ENCODE measurements at places on chromosomes 12 and 14.
A peak's percentile ranks its signal among the peaks of the same experiment; 100 is the strongest.

DNA sequence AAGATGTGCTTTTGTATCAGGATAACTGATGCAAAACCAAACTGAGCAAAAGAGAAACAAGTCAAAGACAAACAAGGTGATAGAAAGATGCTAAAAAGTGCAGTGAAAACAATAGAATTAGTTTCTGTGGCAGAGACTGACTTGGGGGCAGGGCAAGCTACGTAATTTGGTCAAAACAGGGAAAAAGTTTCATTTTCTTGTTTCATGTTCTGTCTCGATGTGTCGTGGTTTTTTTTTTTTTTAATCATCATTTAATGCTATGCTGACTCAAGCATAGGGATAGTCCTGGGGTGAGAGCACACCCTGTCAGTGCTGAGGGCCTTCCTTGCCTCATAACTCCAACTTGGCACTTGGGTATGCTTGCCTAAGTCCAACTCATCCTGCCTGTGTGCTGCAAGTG is 144.1 kb upstream of the PTPRQ start:
- no peak for DNase-seq

DNA sequence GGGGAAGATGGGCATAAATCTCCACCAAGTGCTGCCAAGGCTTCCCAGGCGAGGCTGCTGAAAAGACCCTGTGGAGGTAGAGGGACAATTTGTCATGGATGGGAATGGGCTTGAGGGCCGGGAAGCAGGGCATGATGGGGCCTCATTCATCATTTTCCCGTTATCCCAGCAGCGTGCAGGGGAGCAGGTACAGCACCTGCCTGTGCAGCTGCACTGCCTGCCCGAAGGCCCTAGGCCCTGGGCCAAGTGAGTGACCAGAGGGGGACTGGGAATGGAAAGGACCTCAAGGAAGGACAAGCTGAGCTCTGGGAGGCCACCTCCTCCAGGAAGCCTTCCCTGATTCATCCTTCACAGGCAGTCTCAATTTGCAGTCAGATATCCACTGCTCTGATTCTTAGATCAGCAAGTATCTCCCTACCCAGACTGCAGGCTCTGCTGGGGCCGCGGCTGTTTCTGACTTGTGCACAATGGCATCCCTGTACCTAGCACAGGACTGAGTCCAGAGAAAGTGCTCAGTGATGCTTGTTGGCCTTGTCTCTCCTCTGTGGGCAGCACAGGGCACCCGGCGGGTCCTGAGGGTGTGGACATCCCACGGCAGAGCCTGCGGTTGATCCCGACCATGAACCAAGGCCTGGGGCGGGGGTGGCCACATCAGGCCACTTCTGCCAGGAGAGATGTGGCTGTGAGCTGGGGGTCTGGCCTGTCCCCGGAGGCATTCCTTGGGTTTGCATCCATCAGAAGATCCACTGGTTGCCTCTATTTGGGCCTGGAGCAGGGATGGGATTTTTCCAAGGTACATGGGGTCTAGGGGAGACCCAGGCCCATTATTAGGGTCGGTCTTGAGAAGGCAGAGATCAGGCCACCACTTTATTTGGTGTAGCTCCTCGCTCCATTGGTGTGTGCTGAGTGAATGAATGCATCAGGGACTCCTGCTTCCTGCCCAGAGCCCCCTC is 167.3 kb upstream of the RTL1 start:
- DNase-seq: no peak

GRCh38 chr14:69803753-69804152 is 6.7 kb upstream of the SLC10A1 start:
- no peak for DNase-seq

DNA sequence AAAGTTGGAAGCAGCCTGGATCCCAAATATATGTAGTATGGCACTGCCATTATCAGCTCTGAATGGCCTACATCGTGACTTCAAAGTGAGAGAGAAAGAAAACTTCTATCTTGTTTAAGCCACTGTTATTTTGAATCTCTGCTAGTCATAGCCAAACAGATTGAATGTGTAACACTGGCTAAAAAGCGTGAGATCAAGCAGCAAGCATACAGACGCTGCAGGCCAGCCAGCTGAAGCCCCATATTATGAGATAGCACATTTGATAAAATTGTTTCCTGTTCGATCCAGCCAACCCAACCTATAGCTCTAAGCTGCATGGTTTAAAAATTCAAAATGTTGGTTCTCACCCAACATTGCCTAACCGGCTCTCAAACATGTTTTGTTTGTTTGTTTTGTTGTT is 95.0 kb downstream of the DUSP6 start:
- DNase-seq: no peak

- DNase-seq: no peak
Measured at GRCh38 chr12:4133636-4134447, 139.7 kb upstream of the CCND2 start.

DNA sequence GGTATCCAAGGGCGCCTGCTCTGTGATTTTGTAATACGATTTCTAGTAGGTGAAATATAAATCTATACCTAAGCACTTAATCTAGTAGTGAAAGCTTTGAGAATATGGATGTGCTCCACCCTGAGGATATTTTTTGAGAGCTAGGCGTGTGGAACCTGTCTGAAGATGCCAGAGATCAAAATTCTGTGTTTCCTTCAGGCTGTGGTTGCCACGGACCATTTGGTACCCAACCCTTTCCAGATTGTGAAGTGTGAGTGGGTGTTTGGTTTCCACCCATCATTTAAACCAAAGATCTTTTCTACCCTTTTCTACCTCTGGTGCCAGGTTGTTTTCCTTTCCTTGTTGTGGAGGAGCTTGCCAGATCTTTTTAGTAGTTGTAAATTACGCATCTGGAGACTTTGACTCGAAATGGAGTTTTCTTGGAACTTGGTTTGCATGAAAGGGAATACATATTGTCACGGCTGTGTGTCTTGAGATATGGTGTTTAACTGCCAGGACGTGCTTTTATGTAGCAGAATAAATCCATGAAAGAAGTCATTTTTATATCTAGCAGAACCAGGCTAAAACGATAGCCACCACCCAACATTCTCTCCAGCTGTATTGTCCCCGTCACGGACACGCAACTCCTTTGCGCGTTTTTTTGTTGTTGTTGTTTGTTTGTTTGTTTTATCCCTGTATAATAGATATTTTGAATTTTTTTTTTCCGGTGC is 2.2 kb downstream of the LRFN5 start:
- DNase-seq: no peak

GRCh38 chr12:128079446-128079845 is 187.5 kb upstream of the TMEM132C start:
- DNase-seq: no peak

DNA sequence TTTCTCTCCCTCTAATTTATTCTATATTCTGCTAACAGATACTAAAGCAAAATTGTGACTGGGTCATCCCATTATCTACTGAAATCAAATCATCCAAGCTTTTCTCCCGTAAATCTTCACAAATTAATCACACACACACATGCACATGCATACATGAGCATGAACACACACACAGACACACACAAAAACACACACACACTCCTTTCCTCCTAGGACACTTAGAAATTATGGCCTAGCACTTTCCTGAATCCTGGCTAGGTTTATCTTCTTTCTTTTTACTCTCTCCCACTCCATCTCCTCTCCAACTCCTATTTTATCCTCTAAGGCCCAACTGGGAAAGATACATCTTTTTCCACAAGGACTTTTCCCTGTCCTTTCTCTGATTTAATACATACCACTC is 255.6 kb upstream of the G2E3 start:
- no peak for DNase-seq

- no peak for DNase-seq
Measured at GRCh38 chr14:99571303-99571986, 32.6 kb downstream of the CCDC85C start.

- DNase-seq: no peak
Measured at GRCh38 chr14:64459405-64460136, 5.7 kb upstream of the AKAP5 start.

DNA sequence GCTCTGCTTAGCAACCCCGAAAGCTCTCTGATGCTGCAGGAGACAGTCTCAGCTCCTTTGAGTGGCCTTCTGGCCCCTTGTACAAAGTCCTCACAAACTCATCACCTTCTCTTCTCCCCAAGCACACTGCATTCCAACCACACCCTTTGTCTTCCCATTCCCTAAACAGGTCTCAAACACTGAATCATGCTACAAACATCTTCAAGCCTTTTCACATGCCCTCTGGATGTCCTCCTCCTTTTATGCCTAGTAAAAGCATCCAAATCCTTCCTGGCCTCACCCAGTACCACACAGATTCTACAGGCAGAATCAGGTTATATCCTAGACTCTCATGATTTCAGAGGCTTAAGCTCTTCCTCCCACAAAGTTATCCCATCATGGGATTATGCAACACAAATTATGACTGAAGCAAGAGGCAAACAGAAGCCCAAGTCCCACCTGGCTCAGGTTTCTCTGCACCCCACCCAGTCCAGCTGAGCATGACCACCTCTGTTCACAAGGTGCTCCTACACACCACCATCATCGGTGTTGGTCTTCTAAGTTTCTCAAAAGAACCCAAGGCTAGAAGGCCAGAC is 61.4 kb upstream of the PCED1B start:
- DNase-seq: no peak

DNA sequence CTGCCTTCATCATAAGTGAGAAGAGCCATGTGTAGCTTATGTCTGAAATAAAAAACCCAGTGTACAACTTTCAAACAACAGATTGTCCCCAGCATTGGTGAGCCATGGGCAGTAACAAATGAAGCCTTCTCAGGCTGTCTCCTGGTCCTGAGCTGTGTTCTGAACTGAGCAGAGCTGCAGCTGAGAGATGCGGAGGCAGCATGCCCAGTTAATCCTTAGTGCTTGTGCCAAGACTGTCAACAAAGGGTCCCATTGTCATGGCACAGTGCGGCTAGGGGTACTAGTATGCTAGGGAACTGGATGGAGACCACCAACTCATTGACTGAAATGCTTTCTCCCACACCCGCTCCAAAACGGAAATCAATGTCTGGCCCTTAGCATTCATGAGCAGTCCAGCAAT is 154.3 kb downstream of the RMST start:
- no peak for DNase-seq

GRCh38 chr14:61438860-61439765 is 117.7 kb downstream of the PRKCH start:
- peak; percentile 82 for DNase-seq

DNA sequence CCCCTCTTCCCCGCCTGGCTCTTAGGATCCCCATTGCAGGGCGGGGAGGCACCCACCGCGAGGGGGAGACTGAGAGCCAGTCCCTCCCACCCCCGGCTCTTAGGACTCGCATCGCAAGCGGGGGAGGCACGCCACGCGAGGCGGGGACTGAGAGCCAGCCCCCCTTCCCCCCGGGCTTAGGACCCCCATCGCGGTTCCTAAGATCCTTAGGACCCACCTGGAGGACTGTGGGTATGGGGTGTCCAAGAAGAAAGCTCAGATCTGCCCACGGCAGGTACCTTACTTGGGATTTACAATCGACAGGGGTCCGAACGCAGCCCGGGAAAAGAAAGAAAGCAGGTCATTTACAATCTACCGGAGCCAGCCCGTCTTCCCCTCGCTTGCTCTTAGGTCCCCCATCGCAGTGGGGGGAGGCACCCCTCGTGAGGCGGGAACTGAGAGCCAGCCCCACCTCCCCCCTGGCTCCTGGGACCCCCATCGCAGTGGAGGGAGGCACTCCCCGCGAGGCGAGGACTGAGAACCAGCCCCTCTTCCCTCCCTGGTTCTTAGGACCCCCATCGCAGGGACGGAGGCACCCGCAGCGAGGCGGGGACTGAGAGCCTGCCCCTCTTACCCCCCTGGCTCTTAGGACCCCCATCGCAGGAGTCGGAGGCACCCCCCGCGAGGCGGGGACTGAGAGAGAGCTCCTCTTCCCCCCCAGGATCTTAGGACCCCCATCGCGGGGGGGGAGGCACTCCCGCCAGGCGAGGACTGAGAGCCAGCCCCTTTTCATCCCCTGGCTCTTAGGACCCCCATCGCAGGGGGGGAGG is 43.7 kb downstream of the DDX11 start:
- DNase-seq: no peak

GRCh38 chr14:62189698-62190097 is 427.5 kb downstream of the SNAPC1 start:
- DNase-seq: peak; percentile 27

DNA sequence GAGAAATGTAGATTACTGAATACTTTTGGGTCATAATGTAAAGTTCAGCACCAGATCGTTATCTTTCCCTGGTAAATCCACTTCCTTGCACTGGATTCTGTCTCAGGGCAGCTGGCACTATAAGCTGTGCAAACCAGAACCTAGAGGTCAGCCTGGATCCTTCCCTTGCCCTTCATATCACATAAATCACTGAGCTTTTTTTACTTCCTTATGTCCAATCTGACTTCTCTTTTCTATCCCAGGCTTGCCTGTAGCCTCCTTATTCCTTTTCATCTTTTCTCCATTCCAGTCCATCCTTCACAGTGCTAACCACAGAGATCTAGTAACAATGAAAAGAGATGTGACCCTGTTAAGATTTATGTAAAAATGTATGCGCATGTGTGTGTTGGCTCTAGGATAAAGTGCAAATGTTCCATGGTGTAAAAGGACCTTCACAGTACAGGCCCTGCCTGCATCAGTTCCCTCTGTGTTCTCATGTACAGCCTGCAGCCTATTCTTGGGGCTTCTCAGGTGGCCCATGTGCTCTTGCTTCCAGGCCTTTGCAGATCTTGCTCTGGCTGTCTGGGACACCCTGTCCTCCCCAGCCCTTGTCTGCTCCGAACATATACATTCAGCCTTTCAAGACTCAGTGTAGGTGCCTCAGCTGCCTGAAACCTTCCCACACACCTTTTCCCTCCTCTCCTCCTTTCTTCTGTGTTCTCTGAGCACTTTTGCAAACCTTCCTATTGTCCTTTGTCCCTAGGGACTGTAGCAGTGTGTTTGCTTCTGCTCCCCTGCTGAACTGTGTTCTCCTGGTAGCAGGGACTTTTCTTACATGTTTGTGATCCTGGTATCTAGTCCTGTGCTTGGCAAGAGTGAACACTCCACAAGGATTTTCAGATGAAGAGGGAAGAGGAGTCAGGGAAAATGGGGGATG is 30.0 kb downstream of the PELI2 start:
- DNase-seq: no peak

- no peak for DNase-seq
Measured at GRCh38 chr14:54920052-54920451, 17.4 kb upstream of the GCH1 start.

- DNase-seq: peak; percentile 84
Measured at GRCh38 chr14:59333668-59334067, 131.5 kb downstream of the GPR135 start.

DNA sequence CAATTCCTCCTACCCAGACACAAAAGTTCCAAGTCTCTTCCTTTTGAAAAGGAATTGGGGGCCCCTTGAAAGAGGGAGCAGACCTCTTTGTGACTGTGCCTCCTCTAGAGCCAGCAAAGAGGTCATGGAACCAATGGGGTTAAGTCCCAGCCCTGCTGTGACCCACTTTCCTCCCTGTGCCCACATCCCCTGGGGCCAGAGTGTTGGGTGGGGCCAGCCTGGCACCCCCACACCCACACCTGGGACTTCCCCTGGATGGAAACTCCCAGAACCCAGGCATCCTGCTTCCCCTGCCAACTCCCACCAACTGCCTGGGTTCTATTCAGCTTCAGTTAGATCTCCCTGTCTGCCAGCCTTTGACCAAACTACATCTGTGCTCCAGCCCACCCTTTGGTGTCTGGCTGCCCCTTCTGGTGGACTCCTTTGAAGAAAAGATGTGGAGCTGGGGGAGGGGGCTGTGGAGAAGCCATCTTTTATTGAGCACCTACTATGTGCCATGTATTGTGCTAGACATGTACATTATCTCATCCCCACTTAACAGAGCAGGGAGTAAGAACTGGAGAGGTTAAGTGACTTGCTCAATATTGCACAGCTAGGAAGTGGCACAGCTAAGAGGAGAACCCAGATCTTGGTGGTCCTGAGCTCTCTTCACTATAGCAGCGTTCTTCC is 4.6 kb upstream of the RARG start:
- no peak for DNase-seq
